Kidney (tissue), 22 donors: ENCODE measurements at places on chromosomes 5 and 9. TPM values are rescaled to one million over a fixed set of nuclear protein-coding genes. Genes with fewer than 3 reads are reported as not detected.
A peak's percentile ranks its signal among the peaks of the same experiment; 100 is the strongest.

- no peak overlapping the region for H3K27ac ChIP-seq
- H3K4me3 ChIP-seq = no peak overlapping the region
- DNase-seq = no peak
- peaks cover 4% of the 10 kb centered on the region for H3K4me1 ChIP-seq
- H3K36me3 ChIP-seq = peaks cover 60% of the 10 kb centered on the region
These were observed 47.6 kb downstream of the ACO1 start for GRCh38 chr9:32431940-32432555.

DNA sequence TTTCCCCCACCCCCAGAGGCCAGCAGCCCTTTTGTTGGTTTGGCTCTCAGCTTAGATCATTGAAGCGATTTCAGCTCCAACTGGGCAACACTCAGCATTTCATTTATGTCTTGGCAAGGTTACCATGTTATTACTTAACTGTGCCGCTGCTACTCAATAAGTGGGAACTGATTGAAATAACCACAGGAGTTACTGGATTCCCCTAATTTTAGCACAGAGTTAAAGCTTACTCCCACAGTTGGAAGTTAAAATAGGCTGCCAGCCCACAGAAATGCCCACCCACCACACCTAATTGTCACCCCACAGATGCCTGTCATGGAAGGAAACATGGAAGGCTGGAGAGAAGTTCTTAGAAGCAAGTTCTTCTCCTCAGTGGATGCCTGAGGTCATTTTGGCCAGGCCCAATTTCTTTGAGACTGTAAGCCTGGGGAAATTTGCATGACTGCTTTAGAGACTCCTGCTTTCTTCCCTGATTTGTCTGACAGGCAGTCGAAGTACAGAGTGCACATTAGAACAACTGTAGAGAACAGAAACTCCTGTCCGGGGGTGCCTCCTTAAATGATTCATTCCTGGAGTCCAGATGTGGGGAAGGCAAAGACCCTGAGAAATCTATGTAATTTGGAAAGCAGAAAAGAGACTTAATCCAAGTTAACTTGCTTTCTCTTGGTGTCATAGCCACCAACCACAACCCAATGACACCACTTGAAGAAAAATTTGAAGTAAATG is 370.0 kb downstream of the ZSWIM6 start:
- no peak overlapping the region for H3K4me3 ChIP-seq
- no peak overlapping the region for H3K27ac ChIP-seq
- no peaks in the 10 kb centered on the region for H3K4me1 ChIP-seq
- no peaks in the 10 kb centered on the region for H3K36me3 ChIP-seq
- no peaks in the 10 kb centered on the region for H3K27me3 ChIP-seq

The AQP7 gene
- polyA plus RNA-seq = 45.3 TPM

DNA sequence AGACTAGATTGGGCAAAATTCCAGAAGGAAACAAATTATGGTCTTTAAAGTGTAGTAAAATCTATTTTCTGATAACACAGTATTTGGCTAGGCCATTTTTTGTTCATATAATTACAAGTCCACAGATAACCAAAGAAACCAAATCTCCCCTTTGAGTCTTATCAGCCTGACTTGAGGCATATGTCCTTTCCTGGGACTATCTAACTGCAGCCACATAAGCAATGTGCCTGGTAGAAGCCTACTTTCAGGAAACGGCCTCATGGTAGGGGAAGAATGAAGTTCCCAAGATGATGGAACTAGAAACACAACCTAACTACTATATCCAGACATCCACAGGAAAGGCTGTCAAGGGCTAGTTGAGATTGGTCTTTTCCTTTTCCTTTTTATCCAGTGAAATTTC is 130.0 kb downstream of the PIK3R1 start:
- no peak overlapping the region for H3K4me3 ChIP-seq
- no peaks in the 10 kb centered on the region for H3K4me1 ChIP-seq
- no peaks in the 10 kb centered on the region for H3K27me3 ChIP-seq
- H3K27ac ChIP-seq = no peak overlapping the region

- no peaks in the 10 kb centered on the region for H3K36me3 ChIP-seq
- H3K4me1 ChIP-seq = no peaks in the 10 kb centered on the region
- H3K27me3 ChIP-seq = no peaks in the 10 kb centered on the region
- H3K4me3 ChIP-seq = no peak overlapping the region
- no peak for DNase-seq
- no peak overlapping the region for H3K27ac ChIP-seq
These were observed 81.2 kb upstream of the NAA35 start for GRCh38 chr9:85859765-85860164.

The LEAP2 gene
- polyA plus RNA-seq = 6.9 TPM

DNA sequence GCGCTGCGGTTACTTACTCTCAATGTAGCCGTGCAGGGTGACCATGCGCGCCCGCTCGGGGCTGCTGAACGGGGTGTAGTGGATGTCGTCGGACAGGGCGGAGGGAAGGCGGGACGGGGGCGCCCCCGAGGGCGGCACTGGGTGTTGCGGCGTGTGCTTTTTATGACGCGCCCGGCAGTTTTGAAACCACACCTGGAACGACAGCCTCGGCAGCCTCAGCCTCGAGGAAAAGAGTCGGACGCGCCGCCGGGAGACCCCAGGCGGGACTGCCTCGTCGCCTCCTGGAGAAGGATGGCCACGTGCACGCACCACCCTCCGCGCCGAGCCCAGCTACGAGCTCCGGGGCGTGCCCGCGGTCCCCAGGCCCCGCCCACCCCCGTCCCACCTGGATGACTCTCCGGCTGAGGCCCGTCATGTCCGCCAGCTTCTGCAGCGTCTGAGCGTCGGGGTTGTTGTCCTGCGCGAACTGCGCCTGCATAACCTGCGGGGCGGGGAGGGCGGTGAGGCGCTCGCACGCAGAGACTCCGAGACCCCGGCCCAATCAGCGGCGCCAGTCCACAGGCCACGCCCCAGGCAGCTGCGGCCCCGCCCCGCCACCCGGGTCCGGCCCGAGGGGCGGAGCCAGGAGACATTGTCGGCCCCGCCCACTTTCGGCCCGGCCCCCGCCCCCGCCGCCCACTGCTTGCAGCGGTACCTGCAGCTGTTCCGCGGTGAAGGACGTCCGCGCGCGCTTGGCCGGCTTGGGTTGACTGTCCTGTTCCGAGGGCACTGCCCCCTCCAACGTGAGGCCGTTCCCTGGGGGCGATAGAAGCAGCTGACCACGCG is 15.0 kb downstream of the LHX6 start:
- peaks cover 65% of the 10 kb centered on the region for H3K27me3 ChIP-seq
- DNase-seq = peak; percentile 92
- H3K27ac ChIP-seq = no peak overlapping the region
- no peaks in the 10 kb centered on the region for H3K36me3 ChIP-seq

DNA sequence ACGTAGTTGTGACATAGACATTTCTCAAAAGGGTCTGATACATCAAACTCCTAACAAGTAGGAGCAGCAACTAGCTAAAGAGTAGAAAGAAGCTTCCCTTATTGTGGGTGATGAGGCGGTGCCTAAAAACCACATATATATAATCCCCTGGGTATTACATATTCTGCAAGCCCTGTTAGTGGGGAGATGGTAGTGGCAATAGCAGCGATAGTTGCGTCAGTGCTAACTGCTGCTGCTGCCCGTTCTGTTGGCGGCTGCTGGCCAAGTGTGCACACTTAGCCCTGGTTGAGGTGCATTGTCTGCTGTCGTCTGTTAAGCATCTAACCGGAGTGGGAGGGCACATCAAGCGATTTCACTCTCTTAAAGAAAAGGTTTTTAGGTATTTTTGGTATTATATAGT is 35.8 kb downstream of the VLDLR start:
- H3K27me3 ChIP-seq = no peaks in the 10 kb centered on the region
- DNase-seq = no peak
- H3K4me1 ChIP-seq = no peaks in the 10 kb centered on the region
- no peak overlapping the region for H3K4me3 ChIP-seq
- no peak overlapping the region for H3K27ac ChIP-seq

- DNase-seq = no peak
- H3K27ac ChIP-seq = no peak overlapping the region
- H3K27me3 ChIP-seq = no peaks in the 10 kb centered on the region
- H3K4me3 ChIP-seq = no peak overlapping the region
- H3K4me1 ChIP-seq = peaks cover 2% of the 10 kb centered on the region
These were observed 227.0 kb downstream of the ZNF608 start for GRCh38 chr5:124519396-124519795.

DNA sequence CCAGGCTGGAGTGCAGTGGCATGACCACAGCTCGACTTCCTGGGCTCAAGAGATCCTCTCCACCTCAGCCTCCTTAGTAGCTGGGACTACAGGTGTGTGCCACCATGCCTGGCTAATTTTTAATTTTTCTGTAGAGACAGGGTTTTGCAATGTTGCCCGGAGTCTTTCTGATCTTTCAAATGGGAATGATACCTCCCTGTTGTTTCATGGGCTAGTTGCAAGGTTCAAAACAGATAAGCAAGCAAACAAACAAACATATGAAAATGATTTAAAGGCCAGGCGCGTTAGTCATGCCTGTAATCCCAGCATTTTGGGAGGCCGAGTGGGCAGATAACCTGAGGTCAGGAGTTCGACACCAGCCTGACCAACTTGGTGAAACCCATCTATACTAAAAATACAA is 45.3 kb upstream of the PLPP1 start:
- H3K27me3 ChIP-seq = no peaks in the 10 kb centered on the region
- no peaks in the 10 kb centered on the region for H3K4me1 ChIP-seq
- no peaks in the 10 kb centered on the region for H3K36me3 ChIP-seq
- H3K27ac ChIP-seq = no peak overlapping the region
- DNase-seq = no peak

- no peak for DNase-seq
- no peak overlapping the region for H3K4me3 ChIP-seq
- H3K36me3 ChIP-seq = no peaks in the 10 kb centered on the region
- no peaks in the 10 kb centered on the region for H3K27me3 ChIP-seq
These were observed 4.2 kb downstream of the ABCA1 start for GRCh38 chr9:104923740-104924139.

DNA sequence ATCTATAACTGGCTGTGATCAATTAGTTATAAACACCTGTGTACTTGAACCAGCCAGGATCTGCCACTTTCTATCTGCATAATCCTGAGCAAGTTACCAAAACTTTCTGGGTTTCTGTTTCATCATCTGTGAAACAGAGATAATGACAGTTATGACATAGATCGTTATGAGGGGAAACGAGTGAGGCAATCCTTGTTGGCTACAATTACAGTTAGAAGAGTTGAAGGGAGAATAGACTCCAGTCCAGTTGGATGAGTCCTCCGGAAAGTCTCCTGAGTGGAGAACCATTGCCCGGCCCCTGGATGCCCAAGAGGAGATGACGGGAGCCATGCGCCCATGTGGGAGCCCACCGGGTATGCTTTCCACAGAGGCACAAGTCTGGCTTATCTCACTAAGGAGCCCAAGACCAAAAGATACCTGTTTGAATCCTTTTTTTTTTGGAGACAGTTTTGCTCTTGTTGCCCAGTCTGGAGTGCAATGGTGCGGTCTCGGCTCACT is 4.5 kb downstream of the PDE6A start:
- DNase-seq = no peak
- no peak overlapping the region for H3K4me3 ChIP-seq
- H3K27me3 ChIP-seq = no peaks in the 10 kb centered on the region
- H3K36me3 ChIP-seq = no peaks in the 10 kb centered on the region

The STARD4 gene
- polyA plus RNA-seq = 10.4 TPM

DNA sequence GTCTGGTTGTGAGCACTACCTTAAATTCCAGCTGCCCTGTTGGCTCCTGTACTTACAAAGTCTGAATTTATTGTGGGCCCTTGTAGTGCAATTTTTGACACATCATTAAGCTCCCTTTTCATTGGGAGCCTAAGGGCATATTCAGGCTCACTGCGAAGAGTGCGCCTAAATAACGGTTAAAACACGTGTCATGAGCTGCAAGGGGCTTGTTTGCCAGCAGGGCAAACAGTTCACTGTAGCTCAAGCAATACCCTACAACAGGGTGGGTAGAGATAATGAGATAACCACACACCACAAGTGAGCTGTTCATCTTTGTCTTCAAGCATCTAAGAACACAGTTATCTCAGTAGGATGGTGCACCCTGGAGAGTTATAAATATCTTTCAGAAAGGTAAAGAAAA is 214.2 kb downstream of the SLF1 start:
- H3K27me3 ChIP-seq = no peaks in the 10 kb centered on the region
- no peak overlapping the region for H3K4me3 ChIP-seq
- H3K27ac ChIP-seq = no peak overlapping the region
- H3K36me3 ChIP-seq = no peaks in the 10 kb centered on the region
- peak; percentile 25 for DNase-seq
- H3K4me1 ChIP-seq = no peaks in the 10 kb centered on the region

DNA sequence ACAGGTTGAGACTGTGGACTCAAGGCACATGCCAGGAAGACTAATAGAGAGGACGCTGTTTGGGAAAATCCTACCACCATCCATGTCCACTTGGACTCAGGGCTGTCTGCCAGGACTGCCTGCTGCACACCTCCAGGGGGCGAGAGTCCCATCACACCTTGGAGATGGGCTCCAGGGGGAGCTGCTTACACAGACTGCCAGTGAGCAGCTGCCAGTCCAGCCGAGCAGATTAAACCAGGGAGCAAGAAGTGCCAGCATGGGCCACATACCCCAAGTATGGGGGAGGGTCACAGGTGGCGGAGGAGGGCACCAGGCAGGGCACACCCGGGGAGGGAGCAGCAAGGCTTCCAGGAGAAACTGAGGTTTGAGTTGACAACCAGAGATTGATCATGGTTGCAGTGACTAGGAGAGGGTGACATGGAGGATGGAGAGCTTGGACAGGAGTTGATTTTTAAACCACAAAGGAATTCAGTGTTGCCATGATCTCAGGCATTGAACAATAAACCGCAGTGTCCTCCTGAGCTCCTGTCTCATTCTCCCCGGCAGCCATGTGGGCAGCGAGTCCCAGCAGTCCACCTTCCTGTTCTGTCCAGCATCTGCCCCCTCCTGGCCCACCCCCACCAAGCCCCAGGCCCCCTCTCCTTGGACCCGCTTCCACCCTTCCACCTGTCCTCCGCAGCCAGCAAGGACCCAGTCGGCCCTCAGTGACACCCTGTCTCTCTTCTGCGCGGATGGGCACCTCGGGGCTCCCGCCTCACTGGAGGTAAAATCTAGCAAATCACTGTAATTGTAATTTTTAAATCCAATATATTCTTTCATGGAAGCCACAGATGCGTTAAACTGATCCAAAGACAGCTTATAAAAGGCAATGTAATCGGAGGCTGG is 3.1 kb upstream of the VAV2 start:
- no peak overlapping the region for H3K4me3 ChIP-seq
- H3K4me1 ChIP-seq = no peaks in the 10 kb centered on the region
- no peaks in the 10 kb centered on the region for H3K27me3 ChIP-seq
- no peak overlapping the region for H3K27ac ChIP-seq

GRCh38 chr9:94993160-94993820 is 266.8 kb downstream of the AOPEP start:
- H3K4me3 ChIP-seq = no peak overlapping the region
- no peaks in the 10 kb centered on the region for H3K27me3 ChIP-seq
- H3K4me1 ChIP-seq = peaks cover 6% of the 10 kb centered on the region
- H3K27ac ChIP-seq = peak overlapping the region; percentile 72
- no peak for DNase-seq

DNA sequence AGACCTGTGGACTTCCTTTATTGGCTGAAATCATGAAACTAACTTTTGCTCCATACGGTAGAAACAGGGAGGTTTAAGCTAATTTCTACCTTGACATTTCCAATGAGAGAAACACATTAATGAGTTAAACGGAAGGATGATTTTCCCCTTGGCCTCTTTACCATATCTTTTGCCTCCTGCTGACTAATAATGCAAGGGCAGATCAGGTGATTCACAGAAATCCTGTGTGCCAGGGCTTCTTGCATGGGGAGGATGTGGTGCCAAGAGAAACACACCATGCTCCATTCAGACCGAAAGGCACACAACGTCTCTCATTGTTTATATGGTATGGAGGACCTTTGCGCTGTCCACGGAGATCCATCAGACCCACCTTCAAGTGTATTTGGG is 17.4 kb upstream of the PRLR start:
- H3K4me3 ChIP-seq = no peak overlapping the region
- H3K27ac ChIP-seq = no peak overlapping the region
- DNase-seq = no peak
- peaks cover 8% of the 10 kb centered on the region for H3K4me1 ChIP-seq
- no peaks in the 10 kb centered on the region for H3K36me3 ChIP-seq
